ENCODE measurements at places on chromosomes 12 and 14.
A peak's percentile ranks its signal among the peaks of the same experiment; 100 is the strongest.

DNA sequence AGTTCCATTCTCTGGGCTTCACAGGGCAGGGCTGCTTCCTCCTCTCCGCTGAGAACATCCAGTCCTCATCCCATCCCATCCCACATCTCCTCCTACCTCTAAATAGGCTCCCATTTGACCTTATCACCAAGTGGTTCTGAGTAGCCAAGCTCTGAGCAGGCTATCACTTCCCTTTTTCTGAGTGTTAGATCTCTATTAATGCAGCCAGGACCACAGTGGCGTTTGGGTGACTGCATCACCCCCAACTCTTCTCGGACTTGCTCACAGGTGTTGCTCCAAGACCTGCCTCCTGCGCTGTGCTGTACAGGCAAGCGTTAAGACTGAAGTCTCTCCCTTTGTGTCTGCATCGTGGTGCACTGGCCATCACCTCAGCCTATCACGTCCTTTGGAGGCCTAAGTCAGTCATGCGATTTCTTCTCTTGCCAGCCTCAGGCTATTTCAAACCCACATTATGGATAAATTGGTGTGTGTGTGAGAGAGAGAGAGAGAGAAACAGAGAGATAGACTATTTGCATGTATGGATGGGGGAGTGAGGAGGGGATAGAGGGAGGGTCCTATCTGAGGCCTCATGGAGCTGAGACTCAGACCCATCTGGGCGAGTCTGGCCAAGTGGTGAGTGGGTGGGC is 12.4 kb upstream of the HHIPL1 start:
- no peak for DNase-seq

DNA sequence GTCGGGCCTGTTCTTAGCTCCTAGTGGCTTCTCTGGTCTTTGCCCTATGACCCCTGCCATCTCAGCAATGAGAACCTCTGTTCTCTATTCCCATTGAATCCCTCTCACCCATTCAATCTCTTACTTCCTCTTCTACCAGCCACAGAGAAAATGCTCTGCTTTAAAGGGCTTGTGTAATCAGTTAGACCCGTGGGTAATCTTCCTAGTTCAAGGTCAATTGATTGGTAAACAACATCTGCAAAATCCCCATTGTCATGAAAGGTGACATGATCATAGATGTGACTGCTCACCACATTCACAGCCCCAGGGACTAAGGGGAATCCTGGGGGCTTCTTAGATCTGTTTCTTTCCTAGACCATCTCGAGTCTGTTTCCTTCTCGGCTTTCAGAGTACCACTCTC is 7.2 kb upstream of the CCDC197 start:
- no peak for DNase-seq

GRCh38 chr12:5798242-5799015 is 146.6 kb downstream of the ANO2 start:
- no peak for DNase-seq

- peak; percentile 54 for DNase-seq
Measured at GRCh38 chr12:84919271-84919670, 6.7 kb upstream of the SLC6A15 start.

- DNase-seq: no peak
Measured at GRCh38 chr12:54452628-54453027, 20.8 kb downstream of the GTSF1 start.

- DNase-seq: no peak
Measured at GRCh38 chr12:121579190-121579791, 1.5 kb downstream of the KDM2B start.

DNA sequence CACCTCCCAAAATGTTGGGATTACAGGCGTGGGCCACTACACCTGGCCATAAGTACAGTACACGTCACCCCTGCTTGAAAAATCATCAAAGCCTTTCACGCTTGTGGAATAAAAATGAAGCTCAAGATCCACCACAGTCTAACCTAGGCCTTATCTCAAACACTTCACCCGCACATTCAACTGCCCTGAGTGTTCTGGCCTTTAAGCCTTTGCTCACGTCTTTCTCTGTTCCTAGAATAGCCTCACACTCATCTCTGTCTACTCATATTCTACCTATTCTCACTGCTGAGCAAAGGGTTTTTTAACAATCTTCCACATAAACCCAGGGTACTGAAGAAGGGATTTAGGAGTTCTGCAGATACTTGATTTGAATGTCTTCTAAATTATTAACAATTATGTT is 9.9 kb downstream of the CALCOCO1 start:
- no peak for DNase-seq

GRCh38 chr14:72512281-72512680 is 381.6 kb downstream of the DPF3 start:
- DNase-seq: no peak

DNA sequence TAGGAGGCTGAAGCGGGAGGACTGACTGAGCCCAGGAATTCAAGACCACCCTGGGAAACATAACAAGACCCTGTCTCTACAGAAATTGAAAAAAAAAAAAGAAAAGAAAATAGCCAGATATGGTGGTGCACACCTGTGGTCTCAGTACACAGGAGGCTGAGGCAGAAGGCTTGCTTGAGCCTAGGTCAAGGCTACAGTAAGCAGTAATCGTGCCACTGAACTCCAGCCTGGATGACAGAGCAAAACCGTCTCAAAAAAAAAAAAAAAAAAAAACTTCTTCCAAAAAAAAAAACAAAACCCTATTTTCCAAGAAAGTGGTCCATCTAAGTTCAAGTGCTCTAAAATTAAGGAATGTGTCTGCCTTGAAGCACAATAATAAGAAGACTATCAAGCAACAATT is 19.8 kb downstream of the SNX6 start:
- no peak for DNase-seq

- no peak for DNase-seq
Measured at GRCh38 chr12:68102163-68102562, 57.4 kb downstream of the IFNG start.

DNA sequence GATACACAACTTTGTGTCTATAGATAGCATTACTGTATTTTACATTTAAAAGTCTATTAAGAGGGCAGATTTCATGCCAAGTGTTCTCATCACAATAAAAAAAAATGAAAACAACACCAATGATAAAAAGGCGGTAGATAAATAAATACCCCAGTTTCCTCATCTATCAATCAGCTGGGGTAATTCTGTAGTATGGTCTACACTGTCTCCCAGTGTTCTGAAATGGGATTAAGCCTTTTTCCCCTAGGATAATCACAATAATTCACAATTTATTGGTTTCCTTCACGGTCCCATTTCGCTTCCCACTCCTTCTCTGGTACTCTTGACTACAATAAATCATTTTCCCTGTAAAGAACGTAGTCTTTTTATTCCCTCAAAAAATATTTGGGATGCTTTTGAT is 114.3 kb downstream of the SSPN start:
- DNase-seq: no peak

DNA sequence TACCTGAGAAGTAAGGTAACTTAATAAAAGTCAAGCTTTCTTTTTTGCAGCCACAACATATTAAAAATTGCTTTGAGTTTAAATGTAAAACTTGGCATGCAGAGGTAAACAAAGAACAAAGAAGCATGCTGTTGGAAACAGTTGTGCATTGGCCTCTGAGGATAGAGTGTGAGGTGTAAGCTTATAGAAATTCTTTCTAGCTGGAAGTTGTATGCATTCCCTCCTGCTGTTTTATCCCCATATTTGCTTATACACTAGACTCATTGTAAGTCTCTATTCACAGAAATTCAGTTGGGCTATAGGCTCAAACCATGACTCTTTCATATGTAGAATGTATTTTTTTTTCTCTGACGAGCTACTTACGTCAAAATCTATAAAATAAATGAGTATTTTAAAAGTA is 316.3 kb downstream of the SLC6A15 start:
- DNase-seq: no peak

DNA sequence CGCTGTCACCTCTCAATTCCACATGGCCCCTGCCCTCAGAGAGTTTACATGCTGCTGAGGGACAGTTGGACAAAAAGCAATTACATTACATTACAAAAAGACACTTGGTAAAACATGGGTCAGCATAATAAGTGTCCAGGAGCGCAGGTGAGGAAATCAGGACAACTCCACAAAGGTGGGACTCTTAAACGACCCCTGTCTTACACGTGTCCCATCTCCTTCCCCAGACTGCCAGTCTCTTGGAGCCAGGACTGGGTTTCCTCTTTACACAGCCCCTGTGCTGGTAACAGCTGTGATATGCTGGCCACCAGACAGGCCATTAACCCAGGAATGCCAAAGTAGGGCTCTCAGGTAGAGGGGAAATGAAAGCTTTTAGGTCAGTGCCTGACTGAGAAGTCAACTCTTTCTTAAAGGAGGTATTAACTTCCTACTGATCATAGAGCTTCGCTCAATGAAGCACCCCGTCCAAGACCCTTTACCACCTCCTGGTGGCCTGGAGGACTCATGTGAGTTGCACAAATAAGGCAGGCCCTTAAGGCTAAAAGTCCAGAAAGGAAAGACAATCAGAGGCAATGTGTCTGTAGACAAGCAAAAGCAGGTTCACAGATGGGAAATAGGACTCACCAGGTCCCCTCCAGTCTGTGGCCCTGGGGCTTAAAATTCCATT is 55.5 kb downstream of the ANO2 start:
- DNase-seq: peak; percentile 1

- DNase-seq: peak; percentile 34
Measured at GRCh38 chr12:48198672-48198971, 4.5 kb downstream of the OR10AD1 start.

DNA sequence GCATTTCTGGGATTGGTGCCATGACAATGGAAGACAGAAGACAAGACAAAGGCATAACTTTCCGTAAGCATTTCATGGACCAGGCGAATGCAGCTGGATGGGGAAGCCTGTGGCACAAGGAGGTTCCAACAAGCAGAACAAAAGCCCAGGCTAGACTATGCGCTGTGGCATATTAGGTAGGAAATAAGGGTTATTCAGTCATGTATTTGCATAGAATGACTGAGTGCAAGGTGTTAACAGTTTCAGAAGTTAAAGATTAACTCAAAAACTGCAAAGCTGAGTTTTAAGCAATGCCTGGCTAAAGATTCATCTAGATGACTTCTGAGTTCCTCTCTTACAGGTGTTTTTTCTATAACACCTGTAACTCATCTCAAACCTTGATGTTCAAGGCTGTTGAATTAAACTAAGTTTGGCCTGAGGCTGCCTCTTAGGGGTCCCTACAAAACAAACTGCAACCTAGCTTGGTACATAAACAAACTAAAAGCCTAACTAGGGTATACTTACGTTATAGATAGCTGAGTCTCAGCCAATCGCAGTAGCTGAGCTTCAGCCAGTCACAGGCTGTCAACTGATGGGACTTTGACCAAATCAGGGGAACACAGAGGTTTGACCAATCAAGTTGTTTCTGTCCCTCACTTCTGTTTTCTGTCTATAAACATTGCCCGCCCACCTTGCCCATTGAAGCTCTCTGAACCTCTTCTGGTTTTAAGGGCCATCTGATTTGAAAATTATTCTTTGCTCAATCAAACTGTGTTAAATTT is 52.2 kb upstream of the PLBD1 start:
- DNase-seq: no peak

DNA sequence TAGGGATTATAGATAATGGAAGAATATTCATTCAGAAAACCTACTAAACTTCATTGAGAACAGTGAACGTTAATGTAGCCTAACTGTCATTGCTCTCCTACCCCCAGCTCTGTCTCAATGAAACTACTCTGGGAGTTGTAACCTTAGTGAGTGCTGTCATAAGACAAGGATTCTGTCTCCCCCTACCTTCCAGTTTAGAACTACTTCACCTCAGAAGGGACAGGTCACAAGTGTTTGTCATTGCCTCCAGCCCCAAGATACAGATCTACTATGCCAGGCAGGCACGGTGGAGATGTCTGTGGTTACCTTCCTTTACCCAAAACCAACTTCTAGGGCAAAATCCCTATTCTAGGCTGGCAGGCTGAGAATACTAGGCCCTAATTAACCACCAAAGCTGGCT is 833.1 kb upstream of the SEL1L start:
- no peak for DNase-seq

- no peak for DNase-seq
Measured at GRCh38 chr14:36515105-36515593, 4.9 kb downstream of the NKX2-1 start.

GRCh38 chr12:65279369-65280112 is 1.1 kb downstream of the MSRB3 start:
- DNase-seq: peak; percentile 24

GRCh38 chr12:44582521-44582920 is 293.6 kb downstream of the NELL2 start:
- DNase-seq: no peak

DNA sequence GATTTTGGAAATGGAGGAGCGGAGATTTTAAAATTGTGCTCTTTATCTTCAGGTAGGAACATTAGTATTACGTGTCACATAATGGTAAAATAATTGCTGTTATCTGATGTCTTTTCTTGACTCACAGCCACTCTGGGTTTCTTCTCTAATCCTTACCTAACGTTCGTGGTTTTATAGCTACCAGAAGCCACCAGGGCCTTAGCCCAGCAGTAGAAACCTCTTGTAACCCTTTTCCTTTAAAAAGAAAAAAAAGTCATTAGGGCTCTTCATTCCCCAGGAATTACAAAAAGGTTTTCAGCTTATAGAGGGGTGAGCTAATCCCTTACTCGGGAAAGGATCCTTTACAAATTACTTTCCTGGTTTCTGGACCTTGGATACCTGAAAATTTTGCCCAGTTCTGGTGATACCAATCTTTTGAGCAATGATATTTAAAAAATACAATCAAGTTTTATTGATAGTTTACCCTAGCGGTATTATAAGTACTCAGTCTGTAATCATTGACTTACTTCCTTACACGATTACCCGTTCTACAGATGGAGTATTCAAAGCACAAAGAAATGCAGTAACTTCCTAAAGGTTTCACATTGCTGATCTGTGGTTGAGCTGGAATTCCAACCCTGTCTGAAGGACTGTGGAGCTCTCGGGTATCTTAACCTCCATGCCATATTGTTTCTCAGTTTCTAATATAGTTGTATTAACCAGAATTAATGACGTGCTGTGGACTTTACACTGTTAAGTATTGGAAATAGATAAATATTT is 1.6 kb downstream of the GABARAPL1 start:
- peak; percentile 90 for DNase-seq

DNA sequence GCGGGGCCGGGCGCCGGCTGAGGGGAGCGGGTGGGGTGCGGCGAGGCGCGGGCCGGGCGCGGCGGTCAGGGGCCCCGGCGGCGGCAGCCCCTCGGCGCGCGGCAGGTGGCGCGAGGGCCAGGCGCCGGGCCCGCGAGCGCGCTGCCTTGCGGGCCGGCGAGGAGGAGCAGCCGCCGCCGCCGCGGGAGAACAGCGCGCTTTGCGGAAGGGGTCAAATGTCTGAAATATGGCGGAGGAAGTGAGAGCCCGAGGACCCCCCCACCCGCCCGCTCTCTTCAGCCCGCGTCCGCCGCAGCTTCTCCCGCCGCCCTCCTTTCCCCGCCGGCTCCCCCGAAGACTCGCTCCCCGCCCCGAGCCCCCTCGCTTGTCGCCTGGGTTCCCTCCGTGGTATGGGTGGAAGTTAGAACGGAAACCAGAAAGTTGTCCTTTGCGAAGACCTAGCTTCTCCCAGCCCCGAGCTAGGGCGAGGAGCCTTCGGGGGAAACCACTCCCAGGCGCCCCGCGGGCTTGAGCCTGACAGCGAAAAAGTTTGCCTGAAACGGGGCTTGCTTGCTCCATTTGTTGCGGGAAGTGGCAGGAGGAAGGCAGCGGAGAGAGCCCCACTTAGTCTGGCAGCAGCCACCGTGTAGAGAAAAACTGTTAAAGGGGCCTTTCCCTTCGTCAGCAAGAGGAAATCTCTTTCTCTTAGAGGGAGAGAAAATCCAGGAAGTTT is 551 bp downstream of the RAP1B start:
- DNase-seq: peak; percentile 74

Measured in choroid plexus epithelial cell (primary cell).